ENCODE measurements at places on chromosomes 16 and 17.

DNA sequence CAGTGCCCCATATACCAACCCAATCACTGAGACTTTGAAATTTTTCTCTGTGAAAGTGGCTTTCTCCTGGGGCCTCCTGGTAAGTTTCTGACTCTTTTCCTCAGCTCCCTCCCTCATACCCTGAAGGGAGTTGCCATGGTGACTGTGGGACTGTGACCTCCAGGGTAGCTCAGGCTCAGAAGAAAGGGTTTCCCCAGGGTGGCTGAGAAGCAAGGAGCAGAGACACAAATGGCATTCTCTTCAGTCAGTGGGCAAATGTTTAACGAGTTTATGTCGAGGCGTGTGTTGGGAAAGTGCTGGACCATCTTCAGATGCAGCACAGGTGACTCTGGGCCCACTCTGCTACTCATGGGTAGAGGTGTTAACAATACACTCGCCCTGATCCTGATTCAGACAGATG is 46.8 kb downstream of the MRPS23 start:
- no peak for DNase-seq

- no peak for DNase-seq
These were observed 27.2 kb upstream of the ITGAX start for GRCh38 chr16:31327646-31328225.

GRCh38 chr17:15273141-15273793 is 8.1 kb upstream of the PMP22 start:
- DNase-seq, result no peak

DNA sequence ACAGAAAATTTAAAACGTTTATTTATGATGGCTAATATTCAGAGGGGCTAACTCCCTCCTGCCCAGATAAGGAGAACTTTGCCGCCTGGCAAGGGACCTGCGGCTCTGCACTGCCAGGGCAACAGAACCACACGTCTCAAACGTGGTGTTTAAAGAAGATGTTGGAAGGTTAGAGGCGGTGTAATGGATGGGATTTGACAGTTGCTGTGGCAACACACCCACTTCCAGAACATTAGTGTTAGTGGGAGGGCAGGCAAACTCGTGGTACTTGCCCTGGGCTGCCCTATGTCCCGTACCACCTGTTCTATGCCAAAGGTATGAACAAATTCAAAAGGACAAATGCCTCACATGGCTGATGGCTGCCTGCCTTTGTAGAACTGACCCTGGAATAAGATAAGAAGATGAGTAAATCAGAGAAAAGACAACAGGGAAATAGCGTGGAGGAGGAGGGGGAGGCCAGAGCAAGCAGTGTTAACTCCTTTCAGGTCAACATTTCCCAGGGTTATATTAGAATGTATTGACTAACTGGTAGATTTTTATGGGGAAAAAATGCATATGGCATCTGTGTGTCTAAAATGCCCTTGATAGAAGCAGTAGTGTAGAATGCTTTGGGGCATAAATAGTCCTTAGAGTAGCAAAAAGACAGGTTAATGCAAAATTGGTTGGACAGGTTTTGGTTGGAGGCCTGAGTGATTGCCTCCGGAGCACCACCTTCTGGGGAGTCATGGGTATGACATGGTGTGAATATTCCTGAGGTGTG is 30.8 kb downstream of the HLF start:
- DNase-seq, result peak; percentile 5

DNA sequence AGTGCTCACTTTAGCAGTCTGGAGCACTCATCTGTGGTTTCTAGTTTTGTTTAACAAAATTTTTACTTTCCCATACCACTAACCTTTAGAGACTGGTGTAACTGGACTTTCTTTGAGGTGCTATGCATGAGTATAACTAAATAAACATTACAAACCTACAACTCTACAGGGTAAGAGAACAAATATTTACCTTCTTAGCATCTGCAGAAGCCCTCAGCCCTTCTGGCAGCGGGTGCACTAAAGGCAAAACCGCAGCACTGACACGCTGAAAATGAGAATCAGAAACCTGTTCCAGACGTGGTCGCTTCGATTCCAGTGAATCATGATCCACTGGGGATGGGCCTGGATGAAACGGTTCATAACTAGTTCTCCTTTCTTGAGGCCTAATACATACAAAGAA is 43.7 kb downstream of the NCOR1 start:
- DNase-seq, result no peak

DNA sequence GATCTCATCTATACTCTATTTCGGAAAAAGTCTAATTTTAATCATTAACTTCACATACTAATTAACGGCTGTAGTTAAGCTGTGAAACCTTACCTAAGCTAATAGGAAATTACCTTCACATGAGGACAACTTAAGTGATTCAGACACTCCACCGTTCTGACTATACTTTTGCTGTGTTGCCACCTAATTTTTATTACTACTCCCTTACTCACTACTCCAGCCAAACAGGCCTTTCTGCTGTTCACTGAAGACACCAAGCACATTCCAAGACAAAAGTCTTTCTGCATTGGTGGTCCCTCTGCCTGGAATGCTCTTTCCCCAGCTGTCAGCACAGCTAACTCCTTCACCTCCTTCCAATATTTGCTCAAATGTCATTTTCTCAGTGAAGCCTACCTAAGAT is 1.3 kb downstream of the CMTR2 start:
- DNase-seq, result no peak

GRCh38 chr17:45951403-45951802 is 47.6 kb upstream of the STH start:
- DNase-seq, result no peak

DNA sequence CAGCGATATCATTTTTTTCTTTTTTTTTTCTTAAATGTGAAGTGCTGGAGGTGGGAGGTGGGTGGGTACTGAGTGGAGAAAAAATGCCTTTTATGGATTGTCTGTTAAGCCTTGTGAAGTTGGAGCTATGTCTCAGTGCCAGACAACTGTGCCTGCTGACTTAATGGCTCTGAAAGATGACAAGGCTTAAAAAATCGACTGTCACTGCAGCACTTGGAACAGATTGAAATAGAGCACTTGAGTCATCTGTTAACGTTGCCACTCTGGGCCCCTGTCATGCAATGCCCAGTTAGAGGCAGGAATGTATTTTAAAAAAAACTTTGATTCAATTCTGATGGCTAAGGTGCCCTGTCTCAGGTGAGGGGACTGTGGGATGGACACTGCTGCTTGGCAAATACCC is 108.2 kb upstream of the HS3ST2 start:
- no peak for DNase-seq

DNA sequence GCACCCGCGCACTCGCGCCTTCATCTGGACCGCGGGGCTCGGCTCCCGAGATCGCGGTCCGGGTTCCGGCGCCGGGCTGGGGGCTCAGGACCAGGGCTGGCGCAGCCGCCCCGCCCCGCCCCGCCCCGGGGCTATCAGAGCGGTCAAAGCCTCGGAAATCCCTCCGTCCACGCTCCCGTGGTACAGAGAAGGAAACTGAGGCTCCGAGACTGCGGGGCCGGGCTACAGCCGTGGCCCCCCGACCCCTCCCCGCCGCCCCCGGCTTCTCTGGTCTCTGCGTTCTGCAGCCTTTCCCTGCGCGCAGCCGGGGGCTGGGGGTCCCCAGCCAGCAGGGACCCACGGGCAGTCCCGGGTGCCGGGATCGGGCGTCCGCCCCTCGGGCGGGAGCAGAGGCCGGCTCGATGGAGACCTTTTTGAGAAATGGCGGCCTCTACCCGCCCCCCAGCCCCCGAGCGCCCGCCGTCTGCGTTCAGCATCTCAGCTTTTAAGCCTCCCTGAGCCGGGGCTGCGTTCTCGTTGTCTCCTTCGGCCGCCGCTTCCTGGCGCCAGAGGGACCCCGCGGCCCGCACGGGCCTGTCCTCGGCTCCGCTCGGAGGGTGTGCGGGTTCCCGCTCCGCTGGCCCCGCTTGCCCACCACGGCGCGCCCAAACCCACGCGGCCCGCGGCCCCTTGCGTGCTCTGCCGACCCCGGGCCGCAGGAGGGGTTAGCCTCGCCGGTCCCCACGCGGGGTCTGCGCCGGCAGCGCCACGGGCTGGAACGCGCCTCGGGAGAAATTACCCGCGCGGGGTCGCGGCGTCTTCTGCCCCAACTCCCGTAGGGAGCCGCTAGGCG is 1.5 kb upstream of the NPTX1 start:
- DNase-seq, result no peak

- DNase-seq, result no peak
These were observed 145.7 kb downstream of the ZFHX3 start for GRCh38 chr16:72902206-72902605.

GRCh38 chr17:19531780-19532501 is 1.7 kb upstream of the SLC47A1 start:
- DNase-seq, result no peak

- no peak for DNase-seq
These were observed 10.9 kb upstream of the ANKFN1 start for GRCh38 chr17:56142325-56142724.

DNA sequence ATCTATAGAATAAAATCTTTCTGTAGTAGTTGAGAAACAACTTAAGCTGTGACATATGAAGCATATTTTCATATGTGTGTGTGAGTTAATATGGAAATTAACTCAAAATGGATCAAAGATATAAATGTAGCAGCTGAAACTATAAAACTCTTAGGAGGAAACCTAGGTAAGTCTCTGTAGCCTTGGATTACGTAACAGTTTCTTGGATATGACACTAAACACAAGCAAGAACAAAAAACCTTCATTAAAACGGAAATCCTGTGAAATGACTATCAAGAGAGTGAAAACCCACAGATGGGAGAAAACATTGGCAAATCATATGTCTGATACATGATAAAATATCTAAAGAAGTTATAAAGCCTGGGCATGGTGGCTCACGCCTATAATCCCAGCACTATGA is 104.4 kb downstream of the VPS53 start:
- DNase-seq, result no peak

DNA sequence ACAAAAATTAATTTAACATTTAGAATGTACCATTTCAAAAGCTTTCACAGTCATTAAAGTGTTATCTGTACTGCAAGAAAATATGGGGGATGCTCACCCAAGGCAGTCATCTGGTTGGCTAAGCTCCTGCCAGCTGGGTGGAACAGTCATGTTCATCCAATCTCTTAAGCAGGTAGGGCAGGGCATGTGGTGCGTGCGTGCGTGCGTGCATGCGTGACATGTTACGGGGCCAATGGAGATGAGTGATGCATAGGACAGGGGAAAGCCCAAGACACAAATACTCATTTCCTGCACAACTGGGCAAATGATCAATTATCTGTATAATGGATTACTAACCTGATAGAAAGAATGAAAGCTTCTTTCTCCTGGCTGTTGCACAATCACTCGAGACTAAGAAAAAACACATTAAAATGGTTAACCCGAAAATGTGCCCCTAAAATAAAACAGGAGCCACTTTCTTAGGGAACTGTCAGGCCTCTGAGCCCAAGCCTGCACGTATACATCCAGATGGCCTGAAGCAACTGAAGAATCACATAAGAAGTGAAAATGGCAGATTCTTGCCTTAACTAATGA is 104.4 kb downstream of the MYO1D start:
- DNase-seq, result no peak

DNA sequence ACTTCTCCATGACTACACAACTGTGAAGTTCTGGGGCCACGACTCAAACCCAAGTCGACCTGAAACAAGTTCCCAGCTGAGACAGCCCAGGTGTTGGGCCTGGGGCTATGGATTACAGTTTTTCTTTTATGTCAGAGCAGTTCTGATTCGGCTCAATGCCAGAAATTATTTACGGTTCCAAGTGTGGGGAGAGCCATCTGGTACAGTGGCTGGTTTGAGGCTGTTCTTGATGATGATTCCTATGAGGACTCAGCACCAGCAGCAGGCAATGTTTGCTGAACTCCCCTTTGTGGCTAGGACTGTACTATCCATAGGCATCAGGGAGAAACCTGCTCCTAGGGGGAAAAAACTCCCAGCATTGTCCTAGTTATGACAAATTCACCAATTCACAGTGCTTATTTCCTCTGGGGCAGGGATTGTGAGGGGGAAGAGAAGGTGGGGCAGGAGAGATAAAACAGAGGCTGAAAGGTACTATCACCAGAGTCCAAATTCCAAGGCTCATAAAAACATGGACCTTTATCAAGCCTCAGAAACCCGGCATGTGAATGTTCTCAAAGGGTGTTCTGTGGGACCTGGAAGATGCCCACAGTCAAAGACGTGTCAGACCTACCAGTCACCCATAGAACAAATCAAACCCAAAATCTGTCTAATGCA is 18.2 kb upstream of the CMTM4 start:
- no peak for DNase-seq

GRCh38 chr17:37233036-37233435 is 142.7 kb upstream of the C17orf78 start:
- DNase-seq, result no peak

DNA sequence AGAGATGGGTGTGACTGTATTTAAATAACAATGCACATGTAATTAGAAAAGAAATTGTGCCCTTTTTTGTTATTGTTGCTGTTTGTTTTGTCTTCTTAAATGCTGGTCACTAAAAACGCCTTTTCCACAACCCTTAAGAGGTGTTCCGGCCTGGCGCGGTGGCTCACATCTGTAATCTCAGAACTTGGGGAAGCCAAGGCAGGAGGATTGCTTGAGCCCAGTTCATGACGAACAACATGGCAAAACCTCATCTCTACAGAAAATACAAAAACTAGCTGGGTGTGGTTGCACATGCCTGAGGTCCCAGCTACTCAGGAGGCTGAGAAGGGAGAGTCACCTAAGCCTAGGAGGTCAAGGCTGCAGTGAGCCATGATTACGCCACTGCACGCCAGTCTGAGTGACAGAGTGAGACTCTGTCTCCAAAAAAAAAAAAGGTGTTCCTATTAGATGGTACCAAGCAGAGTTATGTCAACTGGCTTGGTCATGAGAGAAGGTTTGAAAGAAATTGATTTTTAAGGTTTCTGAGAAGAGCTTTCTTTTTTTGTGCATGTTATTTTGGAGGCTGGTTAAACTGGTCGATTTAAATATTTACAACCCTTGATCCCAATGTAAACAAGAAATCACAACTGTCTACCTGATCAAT is 23.5 kb upstream of the RFFL start:
- no peak for DNase-seq

GRCh38 chr17:37089956-37090355 is 141.2 kb downstream of the AATF start:
- DNase-seq, result peak; percentile 28

DNA sequence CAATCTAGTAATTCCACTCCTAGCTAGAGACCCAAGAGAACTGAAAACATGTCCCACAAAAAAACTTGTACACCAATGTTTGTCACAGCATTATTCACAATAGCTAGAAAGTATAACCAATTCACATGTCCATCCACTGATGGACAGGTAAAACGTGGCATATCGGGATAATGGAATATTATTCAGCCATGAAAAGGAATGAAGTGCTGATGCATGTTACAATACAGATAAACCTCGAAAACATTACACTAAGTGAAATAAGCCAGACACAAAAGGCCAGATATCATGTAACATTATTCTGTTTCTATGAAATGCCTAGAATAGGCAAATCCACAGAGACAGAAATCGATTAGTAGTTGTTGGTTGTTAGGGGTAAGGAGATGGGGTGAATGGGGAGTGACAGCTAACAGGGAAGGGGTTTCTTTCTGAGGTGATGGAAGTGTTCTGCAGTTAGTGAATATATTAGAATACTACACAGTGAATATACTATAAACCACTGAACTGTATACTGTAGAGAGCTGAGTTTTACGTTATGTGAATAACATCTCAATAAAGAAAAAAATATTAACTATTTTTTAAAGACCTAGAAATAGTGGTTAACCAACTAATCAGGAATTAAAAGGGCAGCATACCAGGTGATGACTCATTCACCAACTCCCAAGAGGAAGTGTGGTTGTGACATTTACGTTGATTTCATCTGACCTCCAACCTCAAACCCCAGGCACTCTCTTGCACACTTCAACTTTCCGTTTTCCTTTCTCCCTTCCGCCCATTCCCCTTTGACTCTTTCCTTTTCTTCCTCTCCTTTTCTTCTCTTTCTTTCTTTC is 48.6 kb downstream of the GAS7 start:
- DNase-seq, result no peak

- no peak for DNase-seq
These were observed 96.6 kb downstream of the CYB561 start for GRCh38 chr17:63349478-63350000.

Measured in activated CD8-positive, alpha-beta memory T cell treated with anti-CD3 and anti-CD28 coated beads for 1 hour (primary cell).